ENCODE measurements at places on chromosomes 11 and 22. TPM values are rescaled to one million over a fixed set of nuclear protein-coding genes. Genes with fewer than 3 reads are reported as not detected.

Gene ALG12
- 4.9 TPM for total RNA-seq

Gene AIFM3
- total RNA-seq: 4.3 TPM

Gene TMA7B
- not detected for total RNA-seq

GRCh38 chr11:34523053-34523452, 9.5 kb upstream of the ELF5 start:
- no peak for DNase-seq

- DNase-seq: no peak
Measured at GRCh38 chr11:125171974-125172373, 7.4 kb downstream of the PKNOX2 start.

GRCh38 chr11:63567044-63567840, 4.1 kb upstream of the PLAAT2 start:
- no peak for DNase-seq

DNA sequence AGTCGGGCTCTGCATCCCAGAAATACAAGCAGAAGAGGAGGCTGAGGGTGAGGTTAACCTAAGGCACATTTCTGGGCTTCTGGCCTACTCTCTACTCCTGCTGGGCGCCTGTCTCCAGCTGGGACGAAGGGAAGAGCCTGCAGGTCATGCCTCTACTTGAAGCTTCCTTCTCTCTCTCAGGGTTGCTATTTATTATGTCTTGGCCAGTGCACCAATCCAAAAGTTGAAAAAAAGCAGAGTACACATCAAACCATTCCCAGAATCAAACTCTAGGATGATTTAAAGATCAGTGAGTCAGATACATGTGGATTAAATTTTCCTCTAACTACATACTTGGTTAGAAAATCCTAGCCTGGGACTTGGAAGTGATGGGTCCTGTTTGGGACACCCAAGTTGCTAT, 60.2 kb upstream of the CDON start:
- no peak for DNase-seq

GRCh38 chr11:99519095-99519494, 498.3 kb downstream of the CNTN5 start:
- no peak for DNase-seq

- no peak for DNase-seq
Measured at GRCh38 chr11:70915158-70915985, 337.0 kb downstream of the SHANK2 start.

- peak; percentile 72 for DNase-seq
Measured at GRCh38 chr11:73350908-73351636, 25.1 kb upstream of the RELT start.

DNA sequence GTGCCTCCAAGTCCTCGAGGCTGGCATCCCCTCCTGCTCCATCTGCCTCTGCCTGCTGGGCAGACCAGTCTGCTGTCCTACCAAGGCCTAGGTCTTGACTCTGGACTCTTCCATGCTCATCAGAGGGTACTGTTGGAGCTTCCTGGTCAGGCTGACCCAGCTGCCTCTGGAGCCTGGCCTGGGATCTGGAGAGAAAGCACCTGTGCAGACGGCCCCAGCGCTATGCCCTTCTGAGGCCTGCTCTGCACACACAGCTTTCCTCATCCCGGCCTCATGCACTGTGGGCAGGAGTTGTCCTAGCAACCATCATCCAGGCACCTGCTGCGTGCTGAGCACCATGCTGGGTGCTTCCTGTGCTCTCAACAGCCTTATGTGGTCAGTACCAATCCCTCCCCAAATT, 70.8 kb downstream of the CDKN1C start:
- DNase-seq: no peak

Measured in neural progenitor cell (in vitro differentiated cells).